ENCODE measurements at places on chromosomes 3 and 15. TPM values are rescaled to one million over a fixed set of nuclear protein-coding genes. Genes with fewer than 3 reads are reported as not detected.

Gene PRTG
- total RNA-seq, result 6.9 TPM

Gene SERPINI1
- total RNA-seq, result 2.6 TPM

Gene CYP11A1
- 0.64 TPM for total RNA-seq

Gene ERICH6
- total RNA-seq, result 0.43 TPM

Gene SLC51B
- total RNA-seq, result not detected

Gene DGKG
- under 0.01 TPM for total RNA-seq

Gene LRRC2
- 5.2 TPM for total RNA-seq

- DNase-seq, result no peak
These were observed 189.8 kb upstream of the CNTN4 start for GRCh38 chr3:1908651-1909445.

GRCh38 chr3:193905541-193906396 is 230.2 kb upstream of the HES1 start:
- peak; percentile 87 for DNase-seq

DNA sequence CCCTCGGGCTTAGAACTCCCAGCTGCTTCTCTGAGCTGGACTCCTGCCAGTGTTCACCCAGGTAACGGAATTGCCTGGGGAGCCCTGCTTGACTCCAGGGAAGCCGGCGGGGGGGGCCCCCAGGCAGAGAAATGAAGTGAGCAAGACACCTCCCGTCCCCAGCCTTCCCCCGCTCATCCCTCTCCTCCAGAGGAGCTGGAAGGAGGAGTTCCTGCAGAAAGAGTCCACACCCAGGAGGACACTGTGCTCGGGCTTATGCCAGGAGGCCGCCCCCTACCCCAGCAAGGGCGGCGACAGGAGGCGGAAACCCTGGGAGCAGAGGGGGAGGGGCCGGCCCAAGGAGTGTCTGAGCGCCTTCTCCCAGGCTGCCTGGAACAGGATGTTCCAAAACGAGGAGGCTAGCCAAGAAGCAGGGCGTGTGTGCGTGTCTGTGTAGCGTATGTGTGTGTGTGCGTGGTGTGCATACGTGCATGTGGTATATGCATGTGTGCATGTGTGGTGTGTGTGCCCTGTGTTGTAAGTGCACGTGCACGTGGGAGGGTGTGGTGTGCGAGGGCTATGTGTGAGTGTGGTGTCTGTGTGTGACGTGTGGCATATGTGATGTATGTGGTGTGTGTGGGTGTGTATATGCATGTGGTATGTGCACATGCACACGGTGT is 511.3 kb downstream of the SHQ1 start:
- DNase-seq, result peak; percentile 96

GRCh38 chr3:2940062-2940461 is 170.1 kb downstream of the IL5RA start:
- DNase-seq, result no peak

DNA sequence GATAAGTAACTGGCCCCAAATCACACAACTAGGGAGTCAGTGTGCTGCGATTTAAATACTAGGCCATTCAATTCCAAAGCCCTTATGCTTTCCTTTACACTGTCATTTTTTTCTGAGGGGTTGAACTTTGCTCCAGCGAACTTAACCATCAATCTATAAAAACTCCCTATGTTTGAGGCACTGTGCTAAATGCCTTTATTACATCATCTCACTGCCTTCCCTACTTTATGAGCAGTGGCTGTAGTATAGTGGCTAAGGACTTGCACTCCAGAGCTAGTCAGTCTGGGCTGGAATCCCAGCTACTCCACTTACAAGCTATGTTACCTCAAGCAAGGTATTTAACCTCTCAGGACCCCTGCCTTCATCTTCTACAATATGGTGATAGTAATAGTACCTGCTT is 26.9 kb upstream of the WDR72 start:
- DNase-seq, result no peak

GRCh38 chr15:68682330-68682729 is 103.5 kb downstream of the CORO2B start:
- DNase-seq, result no peak

- no peak for DNase-seq
These were observed 7.8 kb upstream of the AEN start for GRCh38 chr15:88613074-88613944.

Measured in fibroblast of villous mesenchyme (primary cell).